Kidney (tissue), 22 donors: ENCODE measurements at places on chromosomes 3 and 15. TPM values are rescaled to one million over a fixed set of nuclear protein-coding genes. Genes with fewer than 3 reads are reported as not detected.

The GPR62 gene
- total RNA-seq: 0.09 TPM

DNA sequence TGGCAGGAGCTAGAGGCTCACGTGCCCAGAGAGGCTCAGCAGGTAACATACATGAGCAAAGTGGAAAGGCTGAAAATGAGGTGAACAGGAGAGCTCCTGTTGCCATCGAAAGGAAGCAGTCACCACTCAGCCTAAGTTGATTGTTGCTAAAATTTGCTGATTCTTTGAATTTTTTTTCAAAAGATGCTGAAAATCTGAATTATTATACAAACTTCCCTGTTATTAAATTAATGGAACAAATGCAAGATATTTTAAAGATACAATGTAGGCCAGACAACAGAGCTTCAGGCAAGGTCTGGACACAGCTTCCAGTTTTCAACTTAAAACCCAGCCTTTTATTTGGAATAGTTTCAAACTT, 151.3 kb downstream of the GHSR start:
- H3K27me3 ChIP-seq: no peaks in the 10 kb centered on the region
- H3K4me3 ChIP-seq: no peak overlapping the region
- peaks cover 13% of the 10 kb centered on the region for H3K36me3 ChIP-seq
- no peak for DNase-seq
- no peaks in the 10 kb centered on the region for H3K4me1 ChIP-seq

GRCh38 chr3:32569540-32570420, 878 bp downstream of the DYNC1LI1 start:
- no peaks in the 10 kb centered on the region for H3K4me1 ChIP-seq
- H3K36me3 ChIP-seq: no peaks in the 10 kb centered on the region
- H3K27me3 ChIP-seq: no peaks in the 10 kb centered on the region
- H3K4me3 ChIP-seq: peak overlapping the region; percentile 81
- peak; percentile 74 for DNase-seq

The INKA1 gene
- 6.3 TPM for total RNA-seq

- H3K4me3 ChIP-seq: no peak overlapping the region
- no peaks in the 10 kb centered on the region for H3K36me3 ChIP-seq
- H3K27me3 ChIP-seq: no peaks in the 10 kb centered on the region
- no peak for DNase-seq
- no peaks in the 10 kb centered on the region for H3K4me1 ChIP-seq
- H3K27ac ChIP-seq: no peak overlapping the region
Measured at GRCh38 chr15:56968821-56969220, 50.4 kb downstream of the TCF12 start.

- H3K4me1 ChIP-seq: peaks cover 4% of the 10 kb centered on the region
- peaks cover 46% of the 10 kb centered on the region for H3K36me3 ChIP-seq
- H3K27me3 ChIP-seq: no peaks in the 10 kb centered on the region
- H3K27ac ChIP-seq: no peak overlapping the region
- no peak for DNase-seq
Measured at GRCh38 chr3:14137004-14137403, 12.2 kb downstream of the TMEM43 start.

The UQCC5 gene
- 26.8 TPM for total RNA-seq

- H3K27me3 ChIP-seq: peaks cover 3% of the 10 kb centered on the region
- peak overlapping the region; percentile 78 for H3K4me3 ChIP-seq
- H3K4me1 ChIP-seq: peaks cover 20% of the 10 kb centered on the region
- no peaks in the 10 kb centered on the region for H3K36me3 ChIP-seq
- DNase-seq: peak; percentile 41
Measured at GRCh38 chr3:171460725-171461524, 720 bp upstream of the TNIK start.

DNA sequence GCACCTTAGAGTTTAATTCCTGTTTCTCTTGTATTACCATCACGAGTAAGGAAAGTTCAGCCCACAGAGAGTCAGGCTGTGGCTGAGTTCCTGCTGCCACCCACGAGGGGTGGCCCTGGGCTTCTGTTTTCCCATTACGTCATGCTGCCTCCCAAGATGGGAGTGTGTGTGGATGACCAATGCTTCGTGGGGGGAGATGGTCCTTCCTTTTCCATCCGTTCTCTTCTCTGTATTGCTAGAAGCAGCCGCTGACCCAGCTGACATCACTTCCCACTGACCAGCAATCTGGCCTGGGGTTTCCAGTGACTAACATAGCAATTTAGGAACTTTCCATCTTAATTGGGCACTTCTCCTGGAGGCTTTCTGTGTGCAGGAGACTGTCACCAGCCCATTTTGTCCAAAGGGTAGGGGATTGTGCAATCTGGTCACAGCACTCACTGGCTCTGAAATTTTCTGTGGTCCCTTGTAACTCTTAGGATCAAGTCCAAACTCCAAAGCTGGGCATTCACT, 9.3 kb downstream of the IRAK2 start:
- no peaks in the 10 kb centered on the region for H3K4me1 ChIP-seq
- DNase-seq: no peak
- H3K36me3 ChIP-seq: no peaks in the 10 kb centered on the region
- H3K4me3 ChIP-seq: no peak overlapping the region

The IGSF11 gene
- total RNA-seq: 1.3 TPM

The SLC6A1 gene
- 2.1 TPM for total RNA-seq

- DNase-seq: no peak
- H3K36me3 ChIP-seq: no peaks in the 10 kb centered on the region
- H3K27ac ChIP-seq: no peak overlapping the region
- H3K4me1 ChIP-seq: no peaks in the 10 kb centered on the region
- no peak overlapping the region for H3K4me3 ChIP-seq
Measured at GRCh38 chr3:177484926-177485325, 287.6 kb upstream of the TBL1XR1 start.

GRCh38 chr15:67134067-67134838, 68.9 kb downstream of the SMAD3 start:
- peak overlapping the region; percentile 87 for H3K27ac ChIP-seq
- H3K36me3 ChIP-seq: no peaks in the 10 kb centered on the region
- DNase-seq: peak; percentile 95
- no peaks in the 10 kb centered on the region for H3K27me3 ChIP-seq

DNA sequence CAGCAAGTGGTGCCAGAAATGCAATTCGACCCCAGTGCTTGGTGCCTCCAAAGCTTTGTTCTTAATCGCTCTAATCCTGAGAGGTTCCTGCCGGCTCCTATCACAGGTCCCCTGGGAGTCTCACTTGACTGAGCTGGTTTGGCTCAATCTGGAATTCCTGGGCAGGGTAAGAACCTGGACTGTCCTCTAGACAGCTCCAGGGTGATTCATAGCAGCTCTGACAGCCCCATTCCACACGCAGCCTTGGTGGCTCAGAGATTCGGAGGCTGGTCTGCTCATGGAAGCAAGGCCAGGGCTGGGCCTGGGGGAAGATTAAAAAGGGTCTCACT, 37.9 kb downstream of the MYO5C start:
- no peak for DNase-seq
- no peak overlapping the region for H3K4me3 ChIP-seq
- no peaks in the 10 kb centered on the region for H3K36me3 ChIP-seq

The HCN4 gene
- total RNA-seq: 0.50 TPM

GRCh38 chr3:13217736-13218540, 144.7 kb upstream of the IQSEC1 start:
- no peaks in the 10 kb centered on the region for H3K4me1 ChIP-seq

DNA sequence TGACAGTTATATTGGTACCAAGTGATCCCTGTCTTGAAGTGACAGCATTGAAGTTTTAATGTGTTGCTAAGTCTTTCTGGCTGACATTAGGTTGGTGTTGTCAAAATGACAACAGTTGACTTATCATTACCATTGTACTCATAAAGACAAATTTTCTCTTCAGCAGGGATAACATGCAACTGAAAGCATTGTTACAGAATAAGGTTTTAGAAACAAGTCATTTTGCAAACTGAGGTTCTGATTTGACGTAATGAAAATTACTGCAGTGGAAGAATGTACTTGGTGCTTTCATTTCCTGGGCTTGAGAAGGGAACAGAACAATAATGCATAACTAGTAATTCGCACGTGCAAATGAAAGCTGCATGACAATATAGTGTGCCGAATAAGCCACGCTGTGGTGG, 75.1 kb downstream of the MOBP start:
- H3K27me3 ChIP-seq: no peaks in the 10 kb centered on the region
- no peak overlapping the region for H3K27ac ChIP-seq
- H3K36me3 ChIP-seq: no peaks in the 10 kb centered on the region
- H3K4me1 ChIP-seq: no peaks in the 10 kb centered on the region

- H3K4me1 ChIP-seq: no peaks in the 10 kb centered on the region
- no peaks in the 10 kb centered on the region for H3K27me3 ChIP-seq
- H3K36me3 ChIP-seq: no peaks in the 10 kb centered on the region
- H3K4me3 ChIP-seq: no peak overlapping the region
- H3K27ac ChIP-seq: no peak overlapping the region
Measured at GRCh38 chr15:79450648-79451047, 18.5 kb downstream of the MINAR1 start.

- H3K36me3 ChIP-seq: no peaks in the 10 kb centered on the region
- H3K4me1 ChIP-seq: peaks cover 10% of the 10 kb centered on the region
- H3K27me3 ChIP-seq: no peaks in the 10 kb centered on the region
- no peak overlapping the region for H3K4me3 ChIP-seq
- DNase-seq: no peak
Measured at GRCh38 chr3:42849017-42849416, 26.7 kb downstream of the CYP8B1 start.

The GP5 gene
- total RNA-seq: 0.22 TPM

The MAGEL2 gene
- total RNA-seq: 0.06 TPM

DNA sequence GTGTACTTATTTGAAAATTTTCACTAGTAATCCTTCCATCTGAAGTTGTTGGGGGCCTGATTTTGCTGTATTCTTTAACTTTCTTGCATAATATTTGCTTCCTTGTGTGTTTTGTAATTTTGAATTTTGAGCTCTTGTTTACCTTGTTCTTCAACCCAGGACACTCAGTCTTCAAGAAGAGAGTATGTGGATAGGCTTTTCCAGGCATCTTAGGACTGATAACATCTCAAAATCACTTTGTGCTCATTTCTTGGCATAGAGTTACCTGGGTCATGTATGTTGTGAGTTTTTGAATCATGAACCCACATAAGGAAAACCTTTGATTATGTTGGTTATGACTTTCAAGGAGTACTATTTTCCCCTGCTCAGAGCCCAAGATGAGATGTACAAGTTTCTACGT, 13.4 kb downstream of the BTD start:
- H3K27me3 ChIP-seq: no peaks in the 10 kb centered on the region
- H3K4me3 ChIP-seq: no peak overlapping the region
- no peaks in the 10 kb centered on the region for H3K4me1 ChIP-seq
- H3K36me3 ChIP-seq: no peaks in the 10 kb centered on the region
- DNase-seq: no peak
- H3K27ac ChIP-seq: no peak overlapping the region

The CCDC80 gene
- 57.5 TPM for total RNA-seq

DNA sequence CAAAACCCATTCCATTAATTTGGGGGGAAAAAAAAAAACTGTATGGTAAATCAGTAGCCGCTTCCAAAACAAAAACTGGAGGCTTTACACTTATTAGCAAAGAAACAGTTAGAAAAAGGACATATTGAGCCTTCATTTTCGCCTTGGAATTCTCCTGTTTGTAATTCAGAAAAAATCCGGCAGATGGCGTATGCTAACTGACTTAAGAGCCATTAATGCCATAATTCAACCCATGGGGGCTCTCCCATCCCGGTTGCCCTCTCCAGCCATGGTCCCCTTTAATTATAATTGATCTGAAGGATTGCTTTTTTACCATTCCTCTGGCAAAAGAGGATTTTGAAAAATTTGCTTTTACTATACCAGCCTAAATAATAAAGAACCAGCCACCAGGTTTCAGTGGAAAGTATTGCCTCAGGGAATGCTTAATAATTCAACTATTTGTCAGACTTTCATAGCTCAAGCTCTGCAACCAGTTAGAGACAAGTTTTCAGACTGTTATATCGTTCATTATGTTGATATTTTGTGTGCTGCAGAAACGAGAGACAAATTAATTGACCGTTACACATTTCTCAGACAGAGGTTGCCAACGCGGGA, 9.4 kb upstream of the RPL24 start:
- H3K27me3 ChIP-seq: no peaks in the 10 kb centered on the region
- no peak overlapping the region for H3K27ac ChIP-seq
- no peak for DNase-seq
- H3K36me3 ChIP-seq: no peaks in the 10 kb centered on the region
- H3K4me3 ChIP-seq: no peak overlapping the region
